ENCODE measurements at places on chromosomes 11 and 22. TPM values are rescaled to one million over a fixed set of nuclear protein-coding genes. Genes with fewer than 3 reads are reported as not detected.

LRRC32 gene
- total RNA-seq, result 0.29 TPM

PGM2L1 gene
- total RNA-seq, result 2.2 TPM

- DNase-seq, result no peak
These were observed 61.5 kb downstream of the CACNG2 start for GRCh38 chr22:36641902-36642640.

GRCh38 chr11:1120532-1121330, 37.0 kb upstream of the MUC5AC start:
- no peak for DNase-seq

TBX10 gene
- not detected for total RNA-seq

DNA sequence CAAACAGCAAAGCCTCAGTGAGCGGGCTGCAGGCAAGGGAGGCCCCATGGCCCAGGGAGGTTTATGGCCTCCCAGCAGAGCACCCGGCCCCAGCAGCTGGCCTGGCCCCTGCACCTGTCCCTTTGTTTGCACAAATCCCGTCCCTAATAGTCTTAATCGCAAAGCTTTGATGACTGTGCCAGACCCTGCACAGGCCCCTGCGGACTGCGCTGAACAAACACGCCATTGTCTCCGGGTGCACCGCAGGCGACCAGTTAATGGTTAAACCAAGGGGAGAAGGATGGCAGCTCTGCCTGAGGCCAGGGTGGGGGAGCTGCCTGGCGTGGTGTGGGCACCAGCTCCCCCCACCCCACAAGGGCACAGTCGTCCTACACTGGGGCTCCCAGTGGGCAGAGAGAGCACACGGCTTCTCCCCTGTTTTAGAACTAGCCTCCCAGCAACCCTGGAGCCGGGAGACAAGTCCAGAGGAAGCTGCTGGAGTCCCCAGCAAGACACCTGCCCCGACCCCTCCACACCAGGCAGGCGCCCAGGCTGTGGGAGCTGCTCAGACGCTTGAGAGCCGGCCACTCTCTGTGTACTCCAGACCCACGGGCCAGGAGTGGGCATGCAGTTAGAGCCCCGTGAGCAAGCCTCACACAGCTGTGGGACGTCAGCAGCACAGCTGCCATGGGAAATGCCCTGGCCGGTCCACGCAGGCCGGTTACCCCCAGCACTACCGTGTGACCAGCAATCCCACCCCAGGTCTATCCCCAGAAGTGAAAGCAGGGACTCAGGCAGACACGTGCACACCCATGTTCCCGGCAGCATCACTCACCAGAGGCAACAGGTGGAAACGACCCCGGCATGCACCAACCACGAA, 39.7 kb upstream of the TH start:
- no peak for DNase-seq

GRCh38 chr11:14882196-14882595, 9.8 kb downstream of the CYP2R1 start:
- no peak for DNase-seq

IGSF22 gene
- not detected for total RNA-seq

DNA sequence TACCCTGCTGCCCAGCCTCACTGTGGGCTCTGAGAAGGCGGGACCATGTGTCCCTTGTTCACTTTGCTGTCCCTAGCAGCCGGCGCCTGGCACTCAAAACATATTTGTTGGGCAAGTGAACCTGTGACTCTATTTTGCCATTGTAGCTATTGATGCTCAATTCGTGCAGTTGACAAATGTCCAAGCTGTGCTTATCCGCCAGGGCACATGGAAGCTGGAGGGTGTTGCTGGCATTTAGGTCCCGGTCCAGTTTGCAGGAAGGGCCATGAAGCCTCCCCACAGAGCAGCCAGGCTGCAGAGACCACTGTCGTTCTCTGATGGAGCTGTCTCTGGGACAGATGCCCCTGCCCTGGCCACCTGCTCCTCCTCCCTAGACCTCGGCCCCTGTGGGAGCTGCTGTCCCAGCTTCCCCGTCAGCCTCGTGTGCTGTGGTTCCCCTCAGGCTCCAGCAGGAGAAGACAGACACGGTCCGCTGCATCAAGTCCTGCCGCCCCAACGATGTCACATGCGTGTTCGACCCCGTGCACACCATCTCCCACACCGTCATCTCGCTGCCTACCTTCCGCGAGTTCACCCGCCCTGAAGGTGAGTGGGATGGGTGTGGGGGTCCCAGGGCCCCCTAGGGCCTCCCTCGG, 71.5 kb downstream of the FBLN1 start:
- DNase-seq, result no peak

DNA sequence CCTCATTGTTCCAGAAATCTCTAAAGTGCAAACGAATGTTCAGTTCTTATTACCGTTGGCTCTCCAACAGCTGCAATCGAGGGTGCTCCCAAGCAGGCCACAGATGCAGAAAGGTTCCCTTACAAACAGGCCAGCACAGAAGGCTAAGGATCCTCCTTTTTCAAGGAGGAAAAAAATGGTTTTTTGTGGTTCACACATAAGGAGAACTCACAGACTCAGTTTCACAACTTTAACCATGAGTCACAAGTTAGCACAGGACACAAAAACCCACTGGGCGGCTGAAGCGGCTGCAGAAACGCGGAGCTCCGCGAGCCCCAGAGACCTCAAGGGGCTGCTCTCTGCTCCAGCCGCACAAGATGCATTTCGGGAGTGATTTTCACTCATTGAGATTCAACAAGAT, 98.2 kb upstream of the PRR5 start:
- DNase-seq, result no peak

GRCh38 chr22:19993926-19994325, 22.7 kb downstream of the ARVCF start:
- no peak for DNase-seq

- DNase-seq, result no peak
These were observed 82.7 kb downstream of the PHF21A start for GRCh38 chr11:46038529-46038928.

PRODH gene
- not detected for total RNA-seq

- DNase-seq, result no peak
These were observed 5.8 kb downstream of the VSTM5 start for GRCh38 chr11:93844568-93844967.

DNA sequence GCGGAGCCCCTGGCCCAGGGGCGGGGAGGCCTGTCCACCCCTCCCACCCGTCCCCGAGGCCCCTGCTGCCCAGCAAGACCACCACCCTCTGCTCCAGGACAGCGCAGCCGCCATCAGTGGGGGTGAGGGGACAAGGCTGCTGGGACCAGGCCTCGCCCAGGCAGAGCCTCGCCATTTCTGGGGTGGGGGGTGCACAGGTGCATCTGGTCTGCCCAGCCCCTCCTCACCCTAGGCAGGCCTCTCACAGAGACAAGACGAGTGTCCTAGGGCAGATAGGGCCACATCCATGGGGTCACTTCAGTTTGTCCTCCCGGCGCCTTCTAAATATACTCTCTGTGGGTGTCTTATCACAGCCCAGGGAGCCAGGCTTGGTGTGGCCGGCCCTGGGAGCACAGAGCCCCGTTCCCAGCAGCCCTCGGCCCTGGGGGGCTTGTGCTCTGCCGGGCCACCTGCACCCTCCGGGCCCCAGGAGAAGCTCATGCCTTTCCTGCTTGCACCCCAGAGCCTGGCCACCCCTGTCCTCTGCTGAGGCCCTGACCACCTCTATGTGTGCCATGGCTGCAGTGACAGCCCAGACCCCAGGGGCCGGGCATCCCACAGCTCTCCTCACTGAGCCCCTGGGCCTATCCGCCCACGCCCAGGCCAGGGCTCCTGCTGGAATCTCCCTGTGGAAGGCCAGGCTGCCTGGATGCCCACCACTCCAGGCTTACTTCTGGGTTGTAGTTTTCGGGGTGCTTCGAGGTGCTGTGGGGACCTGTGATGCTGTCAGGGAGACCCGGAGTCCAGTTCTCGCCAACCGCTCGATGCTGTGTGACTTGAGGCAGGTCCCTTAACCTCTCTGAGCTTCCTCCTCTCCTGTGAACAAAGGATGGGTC, 70.8 kb downstream of the KCNQ1 start:
- DNase-seq, result no peak

- no peak for DNase-seq
These were observed 4.0 kb downstream of the LINC01488 start for GRCh38 chr11:69485337-69486041.

DNA sequence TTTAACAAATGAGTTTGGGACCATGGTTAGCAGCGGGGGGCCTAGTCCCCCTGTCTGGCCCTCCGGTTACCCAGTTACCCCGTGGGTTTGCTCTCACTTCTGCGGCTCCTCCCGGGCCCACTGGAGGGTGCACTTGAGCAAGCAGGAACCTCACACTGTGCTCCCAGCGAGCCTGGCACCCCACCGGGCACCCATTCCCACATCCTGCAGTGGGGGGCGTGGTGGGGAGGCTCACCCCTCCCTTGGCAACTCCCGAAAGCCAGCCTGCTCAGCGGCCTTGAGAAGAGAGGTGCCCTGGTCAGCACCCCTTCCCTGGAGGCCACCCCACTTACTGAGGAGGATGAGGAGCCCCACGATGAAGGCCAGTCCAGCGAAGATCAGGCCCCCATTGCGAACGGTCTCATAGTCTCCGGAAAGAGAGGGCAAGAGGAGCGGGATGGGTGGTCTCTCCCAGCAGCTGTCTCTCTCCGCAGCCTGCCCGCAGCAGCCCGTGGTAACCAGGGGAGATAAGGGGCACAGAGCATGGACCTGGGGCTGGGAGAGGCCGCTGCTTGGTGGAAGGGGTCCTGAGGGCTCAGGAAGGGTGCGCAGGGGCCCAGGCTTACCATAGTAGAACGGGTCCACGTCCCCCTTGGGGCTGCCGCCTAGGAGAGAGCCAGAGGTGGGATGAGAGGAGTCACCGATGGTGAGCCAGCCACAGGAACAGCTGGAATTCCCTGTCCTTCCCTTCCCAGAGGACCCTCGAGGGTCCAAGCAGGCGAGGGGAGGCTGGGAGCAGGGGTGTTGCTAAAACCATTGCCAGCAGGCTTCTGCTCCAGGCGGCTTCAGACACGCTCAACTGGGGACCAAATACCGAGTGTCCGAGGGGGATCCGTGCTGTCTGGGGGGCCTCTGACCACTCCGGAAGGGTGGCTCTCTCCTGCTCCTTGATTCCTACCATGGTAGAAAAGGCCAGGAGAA, 2.2 kb downstream of the FXYD2 start:
- peak; percentile 52 for DNase-seq

DNA sequence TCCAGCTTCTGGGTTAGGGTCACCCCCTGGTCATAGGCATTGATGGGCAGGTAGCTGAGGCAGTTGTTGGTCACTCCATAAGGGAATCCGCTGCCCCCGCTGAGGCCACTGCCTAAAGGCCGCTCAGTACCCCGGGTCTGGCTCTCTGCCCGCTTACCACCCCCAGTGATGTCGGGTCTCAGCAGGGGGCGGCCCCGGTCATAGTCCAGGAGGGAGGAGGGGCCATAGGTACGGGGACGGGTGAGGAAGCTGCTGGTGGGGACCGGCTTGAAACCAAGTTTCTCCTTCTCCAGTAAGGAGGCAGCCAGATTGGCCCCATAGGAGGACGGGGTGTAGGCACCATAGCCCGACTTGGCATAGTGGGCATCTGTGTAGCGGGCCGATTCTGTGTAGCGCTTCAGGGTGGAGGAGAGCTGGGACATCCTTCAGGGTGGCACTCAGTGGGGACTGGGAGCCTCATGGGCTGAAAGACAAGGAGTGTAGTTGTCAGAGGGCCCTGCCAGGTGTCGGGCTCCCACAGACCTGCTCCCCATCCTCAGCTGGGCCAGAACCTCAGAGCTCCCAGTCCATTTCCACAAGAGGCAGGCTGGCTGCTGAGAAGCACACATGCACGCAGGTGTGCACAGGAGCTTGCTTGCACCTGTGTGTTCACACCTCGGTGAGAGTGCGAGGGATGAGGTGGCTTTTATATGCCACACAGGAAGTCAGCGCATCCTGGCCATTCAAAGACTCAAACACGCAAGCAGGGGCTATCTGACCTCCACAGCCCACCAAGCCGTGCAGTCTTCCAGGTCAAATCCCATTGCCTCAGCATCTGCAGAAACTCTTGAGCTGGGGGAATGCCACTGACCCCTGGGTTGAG, 8.2 kb downstream of the USP2 start:
- no peak for DNase-seq

TNNT3 gene
- total RNA-seq, result not detected

MUC6 gene
- total RNA-seq, result not detected

DNA sequence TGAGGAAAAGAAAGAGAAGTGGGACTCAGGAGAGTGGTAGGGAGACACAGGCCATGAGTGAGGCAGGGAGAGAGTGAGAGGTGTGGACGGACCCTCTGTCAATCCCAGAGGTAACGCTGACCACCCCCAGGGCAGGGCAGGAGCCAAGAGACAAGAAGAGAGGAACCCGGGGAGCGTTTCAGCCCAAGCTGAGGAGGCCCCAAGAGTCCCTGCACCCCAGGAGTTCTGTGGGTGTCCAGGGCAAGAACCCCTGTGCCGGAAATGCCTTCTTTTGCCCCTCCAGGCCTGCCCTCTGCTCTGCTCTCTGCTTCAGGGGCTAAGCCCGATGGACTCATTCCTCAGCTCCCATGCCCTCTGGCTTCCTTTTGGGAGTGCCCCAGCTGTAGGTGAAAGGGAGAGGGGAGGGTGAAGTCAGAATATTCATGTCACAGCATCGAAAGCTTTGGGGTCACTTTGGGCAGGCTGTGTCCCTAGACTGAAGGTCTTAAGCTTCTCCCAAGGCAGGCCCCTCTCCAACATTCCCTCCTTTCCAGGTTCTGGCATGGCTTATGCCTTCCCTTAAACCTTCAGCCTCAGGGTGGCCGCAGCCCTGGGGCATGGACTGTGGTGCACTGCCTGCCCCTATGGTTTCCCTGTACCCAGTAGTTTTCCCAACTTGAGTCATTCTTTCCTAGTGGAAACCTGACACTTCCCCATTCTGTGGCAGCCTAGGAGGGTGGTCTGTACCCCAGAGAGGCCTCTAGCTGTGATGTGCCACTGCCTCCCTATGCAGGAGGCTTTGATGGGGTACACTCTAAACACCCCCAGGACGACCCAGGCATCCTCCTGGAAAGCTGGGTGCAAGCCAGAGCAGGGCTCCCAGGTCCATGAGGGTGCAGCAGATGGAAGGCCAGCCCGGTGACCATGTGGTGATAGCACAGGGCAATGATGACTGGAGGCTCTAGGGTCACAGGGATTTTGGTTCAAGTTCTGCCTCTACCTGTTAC, 27.1 kb downstream of the MYEOV start:
- DNase-seq, result no peak

DNA sequence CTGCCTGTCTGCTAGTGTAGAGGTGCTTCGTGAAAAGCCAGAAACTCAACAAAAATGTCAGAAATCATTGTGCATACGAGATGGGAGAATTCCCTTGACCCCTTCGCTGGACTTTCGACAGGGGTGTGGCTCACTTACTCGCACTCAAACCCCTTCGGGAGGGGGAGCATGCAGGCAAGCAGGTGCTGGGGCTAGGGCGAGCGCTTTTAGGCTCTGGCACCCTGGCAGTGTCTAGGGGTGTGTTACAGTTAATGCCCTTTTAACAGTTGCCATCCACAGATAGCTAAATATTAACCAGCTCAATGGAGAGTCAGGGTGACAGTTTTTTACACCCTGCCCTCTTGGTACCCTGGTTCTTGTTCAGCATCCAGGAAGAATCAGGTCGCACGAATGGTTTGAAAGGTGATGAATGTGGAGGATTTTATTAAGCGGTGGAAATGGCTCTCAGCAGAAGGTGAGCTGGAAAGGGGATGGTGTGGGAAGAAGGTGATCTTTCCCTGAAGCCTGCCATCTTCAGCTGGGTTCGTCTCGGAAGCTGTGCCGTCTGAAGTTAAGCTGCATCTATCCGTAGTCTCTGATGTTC, 59.6 kb upstream of the SHANK2 start:
- DNase-seq, result no peak

CDHR5 gene
- total RNA-seq, result not detected

CTTN gene
- 177 TPM for total RNA-seq

HOATZ gene
- total RNA-seq, result not detected

- no peak for DNase-seq
These were observed 91.5 kb downstream of the NECTIN1 start for GRCh38 chr11:119637481-119637880.

TSKU gene
- 67.1 TPM for total RNA-seq
